Caki2 (cell line): ENCODE measurements at places on chromosomes 6 and 20. TPM values are rescaled to one million over a fixed set of nuclear protein-coding genes. Genes with fewer than 3 reads are reported as not detected.

- no peak for DNase-seq
Measured at GRCh38 chr20:49445176-49445575, 37.3 kb downstream of the KCNB1 start.

GRCh38 chr6:112232845-112233256, 21.5 kb downstream of the LAMA4 start:
- DNase-seq: no peak

Gene WFDC8
- total RNA-seq: not detected in 2 replicates

DNA sequence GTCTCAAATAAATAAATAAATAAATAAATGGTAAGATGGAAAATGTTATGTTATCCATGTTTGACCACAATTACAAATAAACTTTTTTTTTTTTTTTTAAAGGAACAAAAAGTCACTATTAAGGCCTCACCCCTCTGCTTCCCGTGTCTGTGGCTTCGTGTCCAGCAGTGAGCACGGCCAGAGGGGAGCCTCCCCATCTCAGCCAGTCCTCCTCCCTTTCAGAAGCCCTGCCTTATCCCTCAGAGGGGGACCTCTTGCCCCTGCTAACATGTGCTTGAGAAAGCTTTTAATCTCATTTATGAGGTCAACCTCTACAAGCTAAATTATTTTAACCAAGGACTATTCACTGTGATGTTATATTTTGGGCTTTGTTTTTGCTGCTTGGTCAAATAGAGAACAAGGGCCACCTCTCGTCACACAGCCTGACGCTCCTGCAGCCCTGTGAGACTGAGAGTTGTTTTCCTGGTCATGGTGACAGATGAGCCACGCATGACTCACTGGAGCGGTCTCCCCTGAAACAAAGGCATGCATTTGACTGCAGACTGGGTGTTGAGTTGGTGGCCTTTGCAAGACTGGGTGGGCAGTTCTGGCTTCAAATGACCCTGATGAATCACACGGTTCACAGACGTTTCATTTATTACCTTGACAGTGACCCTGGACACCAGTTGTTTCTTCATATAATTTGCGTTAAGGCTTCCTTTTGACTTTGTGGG, 131.8 kb downstream of the TIAM2 start:
- DNase-seq: peak; percentile 99

DNA sequence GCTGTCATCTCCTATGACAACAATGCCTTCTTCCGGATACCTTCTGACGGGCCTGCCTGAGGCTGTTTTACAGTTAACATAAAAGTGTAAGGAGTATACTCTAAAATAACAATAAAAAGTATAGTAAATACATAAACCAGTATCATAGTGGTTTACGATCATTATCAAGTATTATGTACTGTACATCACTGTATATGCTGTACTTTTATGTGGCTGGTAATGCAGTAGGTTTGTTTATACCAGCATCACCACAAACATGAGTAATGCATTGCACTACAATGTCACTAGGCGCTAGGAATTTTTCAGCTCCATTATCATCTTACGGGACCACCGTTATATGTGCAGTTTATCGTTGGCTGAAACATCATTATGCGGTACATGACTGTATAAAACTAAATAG, 76.5 kb downstream of the VEGFA start:
- no peak for DNase-seq

Gene SIRPG
- not detected in 2 replicates for total RNA-seq

DNA sequence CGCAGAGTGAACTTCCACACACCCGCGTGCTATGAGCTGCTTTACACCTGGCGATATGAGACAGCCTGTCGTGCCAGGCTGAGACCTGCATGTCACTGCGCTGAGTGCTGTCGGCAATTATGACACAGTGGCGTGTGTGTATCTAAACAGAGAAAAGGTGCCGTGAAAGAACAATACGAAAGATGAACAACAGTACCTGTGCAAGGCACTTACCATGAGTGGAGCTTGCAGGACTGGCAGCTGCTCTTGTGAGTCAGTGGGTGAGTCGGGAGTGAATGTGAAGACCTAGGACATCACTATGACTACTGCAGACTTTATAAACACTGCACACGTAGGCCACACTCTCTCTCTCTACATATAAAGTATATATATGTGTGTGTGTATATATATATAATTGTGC, 68.5 kb upstream of the DUSP22 start:
- no peak for DNase-seq

DNA sequence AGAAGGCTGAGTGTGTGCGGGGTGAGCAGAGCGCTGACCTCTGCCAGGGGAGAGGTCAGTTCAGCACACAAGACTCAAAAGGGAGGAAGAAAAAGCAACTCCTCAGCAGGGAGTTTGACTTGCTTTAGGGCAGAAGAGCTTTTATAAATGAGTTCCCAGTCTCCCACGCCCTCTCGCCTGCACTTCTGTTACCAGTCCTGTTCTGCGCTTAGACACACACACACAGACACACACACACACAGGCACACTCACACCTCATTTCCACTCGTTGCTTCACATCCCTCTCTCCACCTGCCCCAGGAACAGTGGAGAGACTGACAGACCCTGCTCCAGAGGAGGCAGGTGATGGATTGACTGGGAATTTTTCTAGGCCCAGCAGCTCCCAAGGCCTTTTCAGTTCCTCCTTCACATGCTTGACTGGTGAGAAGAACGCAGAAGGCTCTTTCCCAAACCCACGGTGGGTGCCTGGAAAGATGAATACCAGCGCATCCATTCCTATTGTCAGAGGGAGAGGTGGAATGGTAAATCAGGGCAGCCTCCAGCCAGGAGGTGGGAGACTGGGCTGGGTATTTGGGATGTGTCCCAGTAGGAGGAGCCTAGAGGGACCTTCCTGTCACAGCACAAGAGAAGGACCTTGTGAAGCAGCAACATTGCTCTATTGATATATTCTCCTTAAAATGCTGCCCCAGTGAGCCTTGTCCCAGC, 43.7 kb downstream of the JAG1 start:
- DNase-seq: no peak

Gene RPS6KA2
- total RNA-seq: 0.78 and 2.3 TPM in 2 replicates

Gene TMEM217
- 0.74 TPM in 1 of 2 replicates, not detected in the other for total RNA-seq

DNA sequence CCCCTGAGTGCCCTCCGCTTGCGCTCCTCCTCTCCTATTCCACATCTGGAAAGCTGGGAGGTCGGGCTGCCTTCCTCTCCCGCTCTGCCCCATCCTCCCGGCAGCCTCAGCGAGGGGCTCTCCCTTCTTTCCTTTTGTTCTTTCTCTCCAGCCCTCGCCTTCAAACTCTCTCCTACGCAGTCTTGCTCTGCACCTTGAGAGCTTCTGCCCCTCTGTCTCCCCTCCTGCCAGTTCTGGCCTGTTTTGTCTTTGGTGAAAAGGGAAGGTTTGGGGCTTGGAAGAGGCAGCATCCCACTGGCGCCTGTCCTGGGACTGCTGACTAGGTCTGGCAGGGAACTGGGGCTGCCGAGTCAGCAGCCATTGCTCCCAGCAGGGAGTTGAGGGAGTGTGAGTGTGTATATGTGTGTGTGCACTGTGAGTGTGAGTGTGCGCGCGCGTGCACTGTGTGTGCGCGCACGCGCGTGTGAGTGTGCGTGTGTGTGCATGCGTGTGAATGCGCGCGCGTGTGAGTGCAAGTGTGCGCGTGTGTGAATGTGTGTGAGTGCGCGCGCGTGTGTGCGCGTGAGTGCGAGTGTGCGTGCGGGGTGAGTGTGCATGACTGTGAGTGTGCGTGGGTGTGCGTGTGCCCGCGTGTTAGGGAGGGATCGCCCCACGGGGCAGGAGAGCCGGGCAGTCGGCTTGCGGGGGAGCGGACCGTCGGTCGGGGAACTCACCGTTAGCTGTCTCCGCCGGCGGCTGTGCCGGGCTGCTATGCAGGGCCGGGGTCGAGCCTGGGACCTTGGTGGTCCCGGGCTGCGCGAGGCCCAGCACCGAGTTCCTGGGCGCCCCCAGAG, 523 bp downstream of the CPXM1 start:
- no peak for DNase-seq

- no peak for DNase-seq
Measured at GRCh38 chr20:14657266-14658005, 320.0 kb upstream of the FLRT3 start.

GRCh38 chr20:47133809-47134456, 222.6 kb downstream of the ZMYND8 start:
- no peak for DNase-seq

DNA sequence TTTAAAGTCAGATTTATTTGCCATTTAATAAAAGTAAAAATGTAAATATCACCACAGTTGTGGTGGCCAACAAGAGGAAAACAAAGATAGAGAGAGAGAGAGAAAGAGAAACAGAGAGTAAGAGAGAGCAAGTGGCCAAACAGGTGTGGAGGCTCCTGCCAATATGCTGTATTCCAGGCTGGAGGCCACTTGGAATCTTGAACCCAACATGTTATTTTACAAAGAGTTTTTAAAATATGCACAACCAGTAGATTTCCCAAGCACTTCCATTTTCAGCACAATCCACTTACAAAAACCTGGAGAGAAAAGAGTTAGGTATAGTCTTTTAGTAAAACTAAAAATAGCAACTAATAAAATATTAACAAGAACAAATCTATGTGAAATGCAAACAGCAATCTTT, 1323.1 kb upstream of the CITED2 start:
- no peak for DNase-seq

- DNase-seq: no peak
Measured at GRCh38 chr6:165800337-165800736, 137.3 kb upstream of the PDE10A start.

DNA sequence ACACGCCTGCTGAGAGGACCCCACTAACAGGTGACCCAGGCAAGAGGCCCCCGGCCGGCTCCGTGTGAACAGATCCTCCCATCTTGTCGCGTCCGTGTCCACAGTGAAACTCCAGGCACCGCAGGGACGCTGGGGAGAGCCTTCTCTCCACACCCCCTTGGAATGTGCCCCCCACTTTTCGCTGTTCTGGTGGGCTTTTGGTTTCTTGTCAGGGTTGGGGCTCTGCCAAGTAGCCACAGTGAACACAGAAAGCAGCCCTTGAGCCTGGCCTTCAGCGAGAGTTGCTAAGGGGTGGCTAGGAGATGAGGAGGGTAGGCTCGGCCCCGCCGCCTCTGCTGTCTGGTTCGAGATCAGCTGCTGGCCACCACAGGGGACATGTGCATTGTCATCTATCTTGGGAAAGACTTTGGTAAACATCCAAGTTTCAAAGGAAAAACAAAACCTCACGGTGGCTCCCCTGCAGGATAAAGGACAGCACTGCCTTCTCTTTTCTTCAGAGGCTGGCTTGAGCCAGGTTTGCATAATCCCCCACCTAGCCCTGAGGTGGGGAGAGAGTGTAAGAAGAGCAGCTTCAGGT, 22.7 kb downstream of the SYNDIG1 start:
- DNase-seq: no peak

GRCh38 chr6:158152659-158153058, 15.4 kb downstream of the SERAC1 start:
- no peak for DNase-seq

Gene CDC5L
- total RNA-seq: 12.2 and 19.9 TPM in 2 replicates

DNA sequence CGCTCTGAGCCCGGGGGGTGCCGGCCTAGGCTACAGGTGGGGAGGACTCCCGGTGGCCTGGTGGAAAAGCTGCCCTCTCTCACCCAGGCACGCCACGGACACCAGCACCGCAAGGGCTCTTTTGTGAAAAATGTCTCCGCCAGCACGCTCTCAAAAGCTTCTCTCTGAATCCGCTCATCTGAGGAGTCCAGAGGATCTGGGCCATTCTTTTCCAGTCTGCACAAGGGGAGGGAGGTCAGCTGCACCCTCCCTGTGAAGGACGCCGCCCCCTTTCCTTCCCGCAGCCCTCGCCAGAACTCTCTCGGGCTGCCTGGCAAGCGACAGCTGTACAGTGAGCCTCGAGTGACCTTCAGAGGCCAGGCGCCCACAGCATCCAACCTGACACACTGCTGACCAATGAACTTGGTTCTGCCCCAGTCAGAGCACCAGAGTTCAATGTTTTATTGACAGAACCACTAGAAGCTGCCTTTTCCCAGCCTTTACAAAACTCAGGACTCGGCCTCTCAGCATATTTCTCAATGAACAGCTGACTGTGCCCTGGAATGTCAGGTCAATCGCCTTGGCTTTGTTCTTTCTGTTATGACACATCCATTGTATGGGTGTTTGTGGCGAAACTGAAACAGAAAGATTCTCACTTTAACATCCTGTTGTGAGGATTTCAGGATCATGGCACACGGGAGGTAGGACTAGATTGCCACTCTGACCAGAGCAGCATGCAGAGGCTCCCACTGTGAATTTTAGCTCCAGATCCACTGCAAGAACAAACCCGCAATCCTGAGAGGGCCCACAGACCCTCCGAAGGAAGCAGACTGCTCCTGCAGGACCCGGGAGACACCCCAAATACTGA, 26.7 kb downstream of the SERPINB9 start:
- DNase-seq: peak; percentile 78

Gene CCDC170
- total RNA-seq: not detected in 2 replicates

DNA sequence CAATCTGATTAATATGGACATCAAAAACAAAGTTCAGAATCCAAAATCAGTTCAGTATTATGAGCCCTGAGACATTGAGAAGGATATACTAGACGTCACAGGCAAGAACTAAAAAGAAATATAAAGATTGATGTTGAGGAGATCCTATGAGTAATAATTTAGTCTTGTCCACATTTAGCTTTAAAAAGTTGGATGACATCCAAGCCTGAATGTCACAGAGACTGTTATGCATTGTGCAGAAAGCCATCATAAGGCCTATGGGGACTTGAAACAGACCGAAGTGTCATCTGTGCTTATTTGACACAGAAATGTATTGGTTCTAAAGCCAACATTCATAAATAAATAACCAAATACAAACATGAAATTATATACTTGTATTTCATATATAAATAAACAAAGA, 581.8 kb upstream of the MMS22L start:
- DNase-seq: no peak

DNA sequence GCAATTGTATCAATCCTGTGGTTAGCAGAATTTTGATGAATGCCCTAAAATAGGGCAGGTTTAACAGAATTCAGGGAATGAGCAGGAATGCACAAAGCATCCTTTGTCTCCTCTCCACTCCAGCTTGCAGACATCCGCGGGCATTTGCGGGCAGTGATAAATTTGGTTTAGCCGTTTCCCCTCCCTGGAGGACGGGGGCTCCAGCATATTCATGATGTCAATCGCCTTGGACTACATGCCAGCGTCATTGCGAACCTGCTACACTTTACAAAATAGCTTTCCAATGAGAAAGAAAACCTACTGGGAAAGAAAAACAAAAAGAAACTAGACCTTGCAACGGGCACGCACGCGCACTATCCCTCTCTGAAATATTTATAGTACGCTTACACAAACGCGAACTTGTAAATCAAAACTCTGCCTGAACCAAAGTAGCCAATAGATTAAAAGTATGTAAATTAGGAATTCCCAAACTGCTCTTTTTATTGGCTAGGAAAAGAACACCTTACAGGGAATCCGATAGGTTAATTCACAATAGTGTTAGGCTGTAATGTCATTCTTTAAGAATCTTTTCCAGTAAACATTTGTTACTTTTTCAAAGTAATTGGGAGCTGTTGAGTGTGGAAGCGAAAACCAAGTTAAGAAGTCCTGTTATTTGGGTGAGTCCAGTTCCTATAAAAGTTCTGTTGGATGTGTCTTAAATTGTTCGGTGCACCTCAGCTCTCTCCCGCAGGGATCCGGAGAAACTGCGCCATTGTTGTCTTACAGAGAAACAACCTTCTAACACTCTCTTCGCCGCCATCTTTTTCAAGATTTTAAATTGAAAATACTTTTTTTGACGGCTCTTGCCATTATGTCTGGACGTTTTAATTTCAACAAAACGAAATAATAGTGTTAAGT, 136.7 kb downstream of the HFE start:
- peak; percentile 98 for DNase-seq

Gene OXT
- total RNA-seq: not detected in 2 replicates

- no peak for DNase-seq
Measured at GRCh38 chr20:59816146-59816738, 117.2 kb downstream of the SYCP2 start.

Gene ELOVL2
- total RNA-seq: 13.6 and 14.6 TPM in 2 replicates

Gene TRIM15
- total RNA-seq: not detected in 2 replicates

Gene GPX5
- not detected in 2 replicates for total RNA-seq
